Suppressor macrophage (primary cell): ENCODE measurements at places on chromosomes 5 and 9.
A peak's percentile ranks its signal among the peaks of the same experiment; 100 is the strongest.

- DNase-seq = peak; percentile 78
These were observed 57.4 kb upstream of the PLPP6 start for GRCh38 chr9:4604678-4605095.

DNA sequence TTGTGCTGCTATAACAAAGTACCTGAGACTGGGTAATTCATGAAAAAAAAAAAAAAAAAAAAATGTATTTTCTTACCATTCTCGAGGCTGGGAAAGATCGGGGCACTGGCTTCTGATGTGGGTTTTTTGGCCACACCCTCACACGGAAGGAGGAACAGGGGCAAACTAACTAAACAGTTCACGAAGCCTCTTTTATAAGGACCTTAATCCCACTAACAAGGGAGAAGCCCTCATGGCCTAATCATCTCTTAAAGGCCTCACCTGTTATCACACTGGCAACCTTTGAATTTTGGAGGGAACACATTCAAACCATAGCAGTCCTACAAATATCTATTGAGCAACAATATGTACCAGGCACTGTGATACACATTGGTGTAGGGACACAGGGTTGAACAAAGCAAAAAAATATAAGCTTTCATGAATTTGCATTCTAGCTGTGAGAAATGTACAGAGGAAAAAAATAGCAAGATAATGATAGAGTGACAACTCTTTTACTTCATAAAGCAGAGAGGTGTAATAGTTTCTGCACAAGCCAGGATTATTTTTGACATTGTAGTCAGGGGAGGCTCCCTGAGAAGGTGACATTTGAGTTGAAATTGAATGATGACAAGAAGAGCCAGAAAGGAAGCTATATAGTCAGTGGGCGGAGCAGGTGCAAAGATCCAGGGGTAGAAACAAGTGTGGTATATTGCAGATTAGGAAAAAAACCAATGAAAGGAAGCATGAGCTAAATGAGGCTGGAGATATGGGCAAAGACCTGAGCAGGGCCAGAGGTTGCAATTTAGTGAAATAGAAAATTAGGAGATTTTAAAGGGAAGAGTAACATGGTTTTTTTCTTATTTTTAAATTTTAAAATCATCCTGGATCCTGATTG, 68.1 kb upstream of the GRAMD2B start:
- DNase-seq = no peak

GRCh38 chr5:170289764-170290163, 7.8 kb downstream of the LCP2 start:
- DNase-seq = peak; percentile 65

DNA sequence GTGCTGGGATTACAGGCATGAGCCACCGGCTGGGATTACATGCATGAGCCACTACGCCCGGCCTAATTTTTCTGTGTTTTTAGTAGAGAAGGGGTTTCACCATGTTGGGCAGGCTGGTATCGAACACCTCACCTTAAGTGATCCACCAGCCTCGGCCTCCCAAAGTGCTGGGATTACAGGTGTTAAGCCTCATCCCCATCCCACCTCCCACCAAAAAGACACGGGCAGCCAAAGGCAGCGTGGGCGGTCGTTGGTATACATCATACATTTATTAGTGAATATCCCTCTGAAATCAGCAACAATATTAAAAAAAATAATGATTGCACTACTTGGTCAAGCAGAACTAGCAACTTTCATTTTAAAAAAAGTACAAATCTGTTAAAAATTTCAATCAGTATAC, 10.7 kb downstream of the RNF44 start:
- no peak for DNase-seq

GRCh38 chr9:11894136-11894535, 799.0 kb upstream of the TYRP1 start:
- DNase-seq = no peak

GRCh38 chr5:144644317-144644716, 473.6 kb downstream of the KCTD16 start:
- no peak for DNase-seq

DNA sequence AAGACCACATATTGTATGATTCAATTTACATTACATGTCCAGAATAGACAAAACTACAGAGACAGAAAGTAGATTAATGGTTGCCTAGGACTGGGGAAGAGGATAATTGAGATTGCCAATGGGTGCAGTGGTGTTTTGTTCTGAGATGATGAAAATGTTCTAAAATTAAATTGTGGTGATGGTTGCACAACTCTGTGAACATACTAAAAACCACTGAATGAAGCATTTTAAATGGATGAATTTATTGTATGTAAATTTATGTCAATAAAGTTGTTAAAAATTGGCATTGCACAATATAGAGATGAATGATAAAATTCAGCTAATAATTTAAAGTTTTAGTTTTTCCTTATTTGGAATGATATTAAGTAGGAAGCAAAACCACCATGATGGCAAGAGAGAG, 109.5 kb upstream of the NR4A3 start:
- DNase-seq = no peak
